ENCODE measurements at places on chromosomes 16 and 17.

- DNase-seq, result no peak
Measured at GRCh38 chr17:66661411-66662256, 173.3 kb upstream of the CACNG5 start.

DNA sequence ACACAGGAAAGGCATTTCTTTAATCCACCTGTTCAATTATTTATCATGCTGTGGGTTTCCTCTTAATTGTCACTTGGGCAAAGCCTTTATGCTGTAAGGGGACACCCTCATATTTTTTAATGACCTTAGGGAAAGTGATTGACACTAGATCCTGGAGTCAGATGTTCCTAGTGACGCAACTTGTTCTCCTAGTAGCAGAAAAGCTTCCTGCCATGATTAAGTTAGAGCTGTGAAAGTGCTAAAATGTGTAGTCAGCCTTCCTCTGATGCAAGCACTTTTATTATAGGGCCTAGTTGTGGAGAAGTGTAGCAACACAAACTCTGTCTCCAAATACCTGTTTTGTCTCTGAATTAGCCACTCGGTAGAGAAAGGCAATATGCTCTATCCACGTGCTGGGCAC, 12.3 kb downstream of the TMEM100 start:
- DNase-seq, result no peak

DNA sequence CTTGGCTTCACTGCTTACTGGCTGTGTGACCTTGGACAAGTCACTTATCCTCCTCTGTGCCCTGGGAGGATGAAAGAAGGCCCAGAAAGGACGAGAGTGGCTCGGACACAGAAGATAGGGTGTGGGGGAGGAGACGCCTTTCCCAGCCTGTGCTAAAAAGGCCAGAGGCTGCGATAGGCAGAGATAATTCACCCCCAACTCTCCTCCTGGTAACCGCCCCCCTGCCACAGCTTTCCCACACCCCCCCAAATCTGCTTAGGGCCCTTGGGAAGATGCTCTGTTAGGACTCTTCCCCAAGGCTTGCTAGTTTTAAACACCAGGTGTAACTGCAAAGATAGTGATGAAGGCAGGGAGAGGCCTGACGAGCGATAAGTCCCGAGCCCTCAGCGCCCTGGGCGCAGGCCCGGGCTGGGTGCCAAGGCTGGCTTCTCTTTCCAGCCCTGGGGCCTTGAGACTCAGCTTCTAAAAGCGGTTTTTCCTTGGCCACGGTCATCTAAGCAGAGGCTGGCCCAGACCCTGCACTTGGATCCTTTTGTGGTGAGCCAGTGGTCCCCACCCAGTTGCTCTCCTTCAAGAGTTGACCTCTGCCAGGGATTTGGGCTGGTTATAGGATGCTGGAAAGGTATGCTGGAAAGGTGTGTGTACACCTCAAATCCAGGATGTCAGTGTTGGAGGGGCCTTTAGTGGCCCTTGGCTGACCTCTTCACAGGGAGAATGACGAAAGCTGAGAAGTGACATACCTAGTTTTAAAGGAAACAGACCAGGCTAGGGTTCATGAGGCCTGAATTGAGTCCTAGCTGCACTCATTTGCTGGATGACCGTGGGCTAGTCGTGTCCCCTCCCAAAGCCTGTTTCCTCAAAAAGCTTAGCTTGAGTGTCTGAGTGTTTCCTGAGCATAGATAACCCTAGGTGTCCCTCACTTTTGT, 3.4 kb upstream of the PPP1R9B start:
- DNase-seq, result no peak

DNA sequence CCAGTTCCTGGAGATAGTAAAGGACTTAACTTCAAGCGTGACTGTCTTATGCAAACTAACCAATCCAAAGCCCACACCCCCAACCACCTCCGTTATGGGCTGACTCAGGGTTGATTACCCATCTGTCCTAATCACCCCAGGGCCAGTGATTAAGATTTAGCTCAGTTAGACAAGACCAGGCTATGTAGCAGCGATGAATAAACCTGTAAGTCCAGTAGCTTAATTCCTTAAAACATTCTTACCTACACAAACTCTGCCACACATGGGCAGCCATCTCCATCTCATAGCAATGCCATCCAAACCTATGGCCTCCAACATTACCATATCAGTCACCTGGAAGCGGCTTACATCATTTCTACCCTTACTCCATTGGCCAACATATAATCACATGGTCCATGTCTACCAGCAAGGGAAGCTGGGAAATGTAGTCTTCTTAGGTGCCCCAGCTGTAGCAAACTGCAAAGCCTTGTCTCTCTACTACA, 266.7 kb downstream of the SHISA9 start:
- DNase-seq, result no peak

GRCh38 chr17:66689221-66689620, 145.7 kb upstream of the CACNG5 start:
- DNase-seq, result no peak

GRCh38 chr17:81345228-81346089, 49.8 kb upstream of the BAHCC1 start:
- DNase-seq, result peak; percentile 77

DNA sequence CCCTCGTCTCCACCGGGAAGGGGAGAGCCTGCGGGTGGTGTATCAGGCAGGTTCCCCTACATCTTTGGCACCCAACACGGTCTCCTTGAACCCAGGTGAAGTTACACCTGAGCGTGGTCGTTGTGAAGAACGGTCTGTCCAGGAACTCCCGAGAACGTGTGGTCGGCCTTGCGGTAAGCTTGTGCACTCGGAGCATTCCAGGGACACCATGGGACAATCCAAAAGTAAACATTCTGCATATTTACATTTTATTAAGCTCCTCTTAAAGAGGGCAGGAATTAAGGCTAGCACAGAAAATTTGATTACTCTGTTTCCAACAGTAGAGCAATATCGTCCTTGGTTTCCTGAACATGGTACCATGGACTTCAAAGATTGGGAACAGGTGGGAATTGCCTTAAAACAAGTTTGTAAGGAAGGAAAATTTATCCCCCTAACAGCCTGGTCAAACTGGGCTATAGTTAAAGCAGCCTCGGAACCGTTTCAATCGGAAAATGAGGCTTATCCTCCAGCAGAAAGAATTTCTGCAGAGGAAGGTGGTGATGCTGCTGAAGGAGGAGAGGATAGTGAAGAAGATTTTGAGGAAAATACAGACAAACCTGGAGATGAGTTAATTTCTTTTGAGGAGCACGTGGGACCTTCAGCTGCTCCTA, 18.2 kb downstream of the ALOX15B start:
- DNase-seq, result no peak

GRCh38 chr16:57341441-57342303, 16.9 kb upstream of the CCL22 start:
- DNase-seq, result peak; percentile 32

DNA sequence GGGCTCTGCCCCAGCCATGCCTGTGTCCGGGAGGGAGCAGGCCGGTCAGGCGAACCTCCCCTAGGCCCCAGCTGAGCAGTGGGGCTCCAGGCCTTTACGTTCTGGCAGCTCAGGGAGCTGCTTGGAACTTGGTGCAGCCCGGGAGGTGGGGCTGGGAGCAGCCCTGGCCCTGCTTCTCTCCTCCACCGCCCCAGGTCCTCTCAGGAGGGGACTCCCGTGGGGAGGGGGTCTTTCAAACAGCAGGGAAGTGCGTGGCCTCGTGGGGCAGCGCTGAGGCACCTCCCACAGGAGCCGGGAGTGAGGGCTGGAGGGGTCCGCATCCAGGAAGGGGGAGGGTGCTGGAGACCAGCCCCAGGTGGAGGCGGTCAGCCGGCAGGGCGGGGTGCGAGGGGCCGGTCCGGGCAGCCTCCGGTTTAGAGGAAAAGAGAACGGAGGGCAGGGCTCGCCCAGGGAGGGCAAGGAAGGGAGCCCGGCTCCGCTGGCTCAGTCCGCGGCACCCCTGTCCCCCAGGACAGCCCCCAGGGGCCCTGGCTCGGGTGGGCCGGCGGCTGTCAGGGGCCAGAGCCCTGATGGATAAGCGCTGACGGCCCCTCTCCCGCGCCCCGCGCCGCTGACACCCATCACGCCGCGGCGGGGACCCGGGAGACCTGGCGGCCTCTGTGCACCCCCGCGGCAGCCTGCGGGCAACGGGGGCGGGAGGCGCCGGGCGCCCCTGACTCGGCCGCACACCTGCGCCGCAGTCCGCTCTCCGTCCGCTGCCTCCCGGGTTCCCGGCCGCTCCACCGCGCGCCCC, 587 bp upstream of the PRR35 start:
- no peak for DNase-seq

DNA sequence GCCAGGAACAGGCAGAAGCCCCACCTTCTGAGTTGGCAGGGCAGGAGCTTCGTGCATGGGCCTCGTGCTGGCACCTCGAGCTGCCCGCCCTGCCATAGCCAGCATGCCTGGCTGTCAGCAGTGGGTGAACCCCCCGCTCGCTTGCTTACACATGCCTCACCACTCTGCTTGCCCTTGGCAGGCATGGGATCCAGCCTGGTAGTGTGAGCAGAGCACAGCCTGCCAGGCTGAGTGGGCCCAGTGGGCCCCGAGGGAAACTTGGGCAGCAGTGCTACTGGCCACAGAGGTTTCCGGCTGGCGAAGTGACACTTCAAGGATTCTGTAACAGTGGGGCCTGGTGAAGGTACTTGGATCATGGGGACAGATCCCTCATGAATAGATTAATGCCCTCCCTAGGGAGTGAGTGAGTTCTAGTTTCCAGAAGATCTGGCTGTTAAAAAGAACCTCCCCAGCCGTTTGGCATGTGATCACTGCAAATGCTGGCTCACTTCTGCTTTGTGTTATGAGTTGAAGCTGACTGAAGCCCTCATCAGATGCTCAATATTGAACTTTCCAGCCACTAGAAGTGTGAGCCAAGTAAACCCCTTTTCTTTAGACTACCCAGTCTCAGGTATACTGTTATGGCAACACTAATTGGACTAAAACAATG, 114.7 kb downstream of the BCAS3 start:
- no peak for DNase-seq

GRCh38 chr16:27304881-27305745, 8.7 kb upstream of the IL4R start:
- no peak for DNase-seq

- no peak for DNase-seq
Measured at GRCh38 chr16:2053897-2054296, 6.1 kb downstream of the TSC2 start.

- no peak for DNase-seq
Measured at GRCh38 chr16:51540259-51540658, 389.2 kb upstream of the SALL1 start.

DNA sequence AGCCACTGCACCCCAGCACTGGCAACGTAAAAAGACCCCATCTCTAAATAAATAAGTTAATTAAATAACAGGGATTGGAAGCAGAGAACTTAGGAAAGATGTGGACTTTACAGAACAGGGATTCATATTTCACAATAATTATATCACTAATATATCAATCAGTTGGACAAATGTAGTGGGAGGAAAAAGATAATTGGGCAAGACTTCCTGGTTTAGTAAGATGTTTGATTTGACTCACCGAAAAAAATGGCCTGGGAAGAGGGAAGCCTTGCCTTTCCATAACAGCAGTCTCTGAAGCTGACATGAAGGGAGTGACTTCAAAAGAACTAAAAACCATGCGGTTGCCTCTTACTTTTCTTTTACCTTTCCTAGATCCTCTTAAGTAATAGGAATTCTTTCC, 15.2 kb upstream of the C17orf78 start:
- DNase-seq, result no peak

GRCh38 chr17:27038676-27039075, 255.2 kb upstream of the WSB1 start:
- DNase-seq, result no peak

DNA sequence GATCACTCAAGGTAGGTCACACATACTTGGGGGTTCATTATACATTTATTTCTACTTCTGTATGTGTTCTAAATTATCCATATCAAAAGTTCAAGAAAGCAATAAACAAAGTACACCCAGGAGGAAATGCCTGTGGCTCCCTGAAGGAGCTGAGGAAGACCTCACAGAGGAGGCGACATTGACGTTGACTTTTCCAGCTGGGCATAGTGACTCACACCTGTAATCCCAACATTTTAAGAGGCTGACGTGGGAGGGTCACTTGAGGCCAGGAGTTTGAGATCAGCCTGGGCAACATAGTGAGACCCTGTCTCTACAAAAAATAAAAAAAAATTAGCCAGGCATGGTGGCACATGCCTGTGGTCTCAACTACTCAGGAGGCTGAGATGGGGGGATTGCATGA, 16.3 kb downstream of the ITGAD start:
- no peak for DNase-seq

DNA sequence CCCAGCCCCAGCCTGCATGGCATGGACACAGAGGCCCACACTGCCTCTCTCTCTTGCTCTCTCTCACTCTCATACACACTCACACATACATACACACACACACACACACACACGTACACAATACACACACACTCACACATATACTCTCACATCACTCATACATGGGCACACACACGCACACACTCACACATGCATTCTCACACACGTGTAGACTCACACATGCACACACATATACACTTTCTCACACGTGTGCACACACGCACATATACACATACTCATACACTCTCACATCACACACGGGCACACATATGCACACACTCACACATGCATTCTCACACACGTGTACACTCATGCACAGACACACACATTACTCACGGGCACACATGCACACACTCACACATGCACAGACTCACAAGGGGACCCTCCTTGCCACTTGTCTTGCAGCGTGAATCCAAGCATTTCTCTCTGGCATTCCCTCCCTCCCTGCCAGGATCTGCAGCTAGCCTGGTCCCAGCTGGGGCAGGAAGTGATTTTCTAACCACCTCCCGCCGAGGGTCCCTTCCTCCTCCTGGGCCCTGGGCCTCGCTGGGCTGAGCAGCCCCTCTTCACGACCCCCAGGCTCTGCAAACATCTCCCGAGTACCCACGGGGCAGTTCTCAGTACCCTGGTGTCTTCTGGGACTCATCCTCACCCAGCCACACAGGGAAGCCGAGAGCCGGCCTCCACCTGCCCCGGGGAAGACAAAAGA, 37.5 kb downstream of the IL21R start:
- DNase-seq, result no peak

GRCh38 chr17:44360826-44361225, 2.8 kb downstream of the FAM171A2 start:
- no peak for DNase-seq

- no peak for DNase-seq
Measured at GRCh38 chr17:63431939-63432804, 13.9 kb downstream of the CYB561 start.
